AG09309 (cell line): ENCODE measurements at places on chromosomes 11 and 22.

DNA sequence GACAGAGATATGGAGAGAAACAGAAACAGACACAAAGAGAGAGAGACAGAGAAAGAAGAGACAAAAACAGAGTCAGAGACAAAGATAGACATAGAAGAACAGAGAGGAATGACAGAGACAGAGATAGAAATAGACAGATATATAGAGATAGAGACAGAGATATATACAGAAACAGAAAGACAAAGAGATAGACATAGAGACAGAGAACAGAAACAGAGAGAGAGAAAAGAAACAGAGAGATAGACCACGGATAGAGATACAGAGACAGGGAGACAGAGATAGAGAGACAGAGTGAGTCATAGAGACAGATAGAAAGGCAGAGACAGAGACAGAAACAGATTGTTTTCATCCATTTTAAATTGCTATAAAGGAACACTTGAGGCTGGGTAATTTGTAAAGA, 12.3 kb upstream of the MPEG1 start:
- DNase-seq = no peak

DNA sequence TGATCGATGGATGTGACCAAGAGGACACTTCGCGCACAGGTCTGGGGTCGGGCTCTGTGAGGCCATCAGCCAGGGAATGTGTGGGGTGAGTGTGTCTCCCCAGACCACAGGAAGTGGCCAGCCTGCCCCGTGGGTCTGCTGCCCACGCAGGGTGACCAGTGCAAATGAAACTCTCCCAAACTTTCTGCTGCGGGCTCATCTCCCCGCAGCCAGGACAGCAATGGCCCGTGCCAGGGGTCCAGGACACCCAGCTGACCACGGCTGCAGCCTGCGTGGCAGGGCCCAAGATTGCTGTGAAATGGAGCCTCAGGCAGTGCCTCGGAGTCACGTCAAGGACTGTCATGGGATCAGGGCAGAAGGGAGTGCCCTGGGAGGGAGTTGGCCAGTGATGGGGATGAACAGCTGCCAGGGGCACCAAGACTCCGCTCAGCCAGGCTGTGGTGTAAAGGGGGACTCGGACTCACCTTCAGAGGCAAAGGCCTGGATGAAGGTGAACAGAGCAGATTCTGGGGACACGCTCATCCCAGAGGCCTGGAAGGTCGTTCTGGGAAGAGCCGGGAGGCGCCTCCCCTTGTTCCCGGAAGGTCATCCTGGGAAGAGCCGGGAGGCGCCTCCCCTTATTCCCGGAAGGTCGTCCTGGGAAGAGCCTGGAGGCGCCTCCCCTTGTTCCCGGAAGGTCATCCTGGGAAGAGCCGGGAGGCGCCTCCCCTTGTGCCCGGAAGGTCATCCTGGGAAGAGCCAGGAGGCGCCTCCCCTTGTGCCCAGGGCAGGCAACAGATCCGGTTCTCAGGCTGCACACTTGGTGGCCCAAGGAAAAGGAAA, 252.6 kb downstream of the BRD1 start:
- DNase-seq = no peak

- DNase-seq = no peak
These were observed 2.0 kb upstream of the CASTOR1 start for GRCh38 chr22:30291058-30291892.

DNA sequence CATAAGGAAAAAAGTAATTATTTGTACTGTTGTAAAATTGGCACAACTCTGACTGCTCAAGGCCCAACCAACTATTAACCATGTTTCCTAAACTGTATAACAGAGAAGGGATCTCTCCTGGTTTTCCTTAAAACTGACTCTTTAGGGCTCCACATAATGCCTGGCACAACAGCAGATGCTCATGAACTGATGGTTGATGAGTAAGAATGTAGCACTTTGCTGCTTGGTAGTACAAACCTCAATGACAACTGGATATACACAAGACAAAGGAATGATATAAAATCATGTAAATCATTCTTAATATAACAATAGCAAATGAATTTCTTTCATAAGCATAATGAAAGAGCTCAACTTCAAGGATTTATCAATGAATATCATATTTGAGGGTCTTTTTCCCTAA, 11.7 kb downstream of the MSANTD2 start:
- no peak for DNase-seq

- no peak for DNase-seq
These were observed 523.8 kb upstream of the FAT3 start for GRCh38 chr11:91700854-91701253.

DNA sequence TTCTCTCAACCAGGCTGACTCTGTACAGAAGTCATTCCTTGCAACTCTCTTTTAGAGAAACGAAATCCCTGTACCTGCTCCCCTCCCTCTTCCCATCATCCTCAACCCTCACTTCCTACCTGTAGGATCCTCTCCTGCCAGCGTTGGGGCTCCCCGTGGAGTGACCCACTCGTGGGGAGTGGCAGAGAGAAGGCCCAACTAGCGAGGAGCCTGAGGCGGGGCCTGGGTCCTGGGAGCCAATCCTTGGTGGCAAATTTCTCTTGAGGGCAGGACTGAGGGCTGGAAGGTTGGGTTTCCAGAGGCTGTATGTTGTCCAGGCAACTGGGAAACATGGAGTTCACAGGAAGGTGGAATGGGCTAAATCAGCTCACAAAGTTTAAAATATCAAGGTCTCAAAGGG, 10.4 kb downstream of the NHERF4 start:
- DNase-seq = no peak

- no peak for DNase-seq
These were observed 34.4 kb upstream of the SMTN start for GRCh38 chr22:31046539-31047226.

DNA sequence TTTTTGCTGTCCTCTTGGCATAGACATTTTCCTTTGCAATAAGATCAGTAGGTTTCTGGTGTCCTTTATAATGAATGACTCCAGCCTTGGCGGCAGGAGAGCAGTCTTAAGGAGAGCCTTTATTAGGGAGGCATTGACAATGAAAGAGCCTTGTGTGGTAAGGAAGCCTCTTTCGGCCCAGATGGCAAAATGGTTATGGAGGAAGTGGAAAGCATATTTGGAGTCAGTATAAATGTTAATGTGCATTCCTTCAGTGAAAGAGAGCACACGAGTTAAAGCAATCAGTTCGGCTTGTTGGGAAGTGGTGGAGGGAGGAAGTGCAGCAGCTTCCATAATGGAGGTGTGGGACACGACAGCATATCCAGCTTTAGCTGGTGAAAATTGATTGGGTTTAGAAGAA, 18.1 kb upstream of the ANO1 start:
- no peak for DNase-seq

DNA sequence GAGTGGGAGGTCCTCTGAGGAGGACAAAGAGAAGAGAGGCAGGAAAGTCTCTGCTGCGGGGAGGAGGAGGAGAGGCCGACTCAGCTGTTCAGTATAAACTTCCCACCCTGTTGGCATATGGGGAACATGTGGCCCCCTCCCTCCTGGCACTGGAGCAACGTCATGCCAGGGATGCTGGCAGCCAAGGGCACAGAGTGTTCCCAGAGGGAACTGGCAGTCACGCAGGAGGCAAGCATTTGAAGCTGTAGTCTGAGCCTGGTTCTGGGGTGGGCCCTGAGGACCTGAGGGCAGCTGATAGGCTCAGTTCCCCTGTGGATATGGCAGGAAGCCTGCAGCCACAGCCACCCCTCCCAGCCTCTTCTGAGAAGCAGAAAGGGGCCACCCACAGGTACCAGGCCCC, 67.1 kb upstream of the TSPAN18 start:
- DNase-seq = no peak

DNA sequence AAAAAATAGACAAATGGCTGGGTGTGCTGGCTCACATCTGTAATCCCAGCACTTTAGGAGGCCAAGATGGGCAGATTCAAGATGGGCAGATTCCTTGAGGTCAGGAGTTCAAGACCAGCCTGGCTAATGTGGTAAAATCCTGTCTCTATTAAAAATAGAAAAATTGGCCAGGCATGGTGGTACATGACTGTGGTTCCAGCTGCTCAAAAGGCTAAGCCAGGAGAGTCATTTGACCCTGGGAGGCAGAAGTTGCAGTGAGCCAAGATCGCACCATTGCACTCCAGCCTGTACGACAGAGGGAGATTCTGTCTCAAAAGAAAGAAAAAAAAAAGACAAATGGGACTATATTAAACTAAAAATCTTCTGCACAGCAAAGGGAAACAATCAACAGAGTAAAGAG, 55.4 kb downstream of the USP35 start:
- no peak for DNase-seq

DNA sequence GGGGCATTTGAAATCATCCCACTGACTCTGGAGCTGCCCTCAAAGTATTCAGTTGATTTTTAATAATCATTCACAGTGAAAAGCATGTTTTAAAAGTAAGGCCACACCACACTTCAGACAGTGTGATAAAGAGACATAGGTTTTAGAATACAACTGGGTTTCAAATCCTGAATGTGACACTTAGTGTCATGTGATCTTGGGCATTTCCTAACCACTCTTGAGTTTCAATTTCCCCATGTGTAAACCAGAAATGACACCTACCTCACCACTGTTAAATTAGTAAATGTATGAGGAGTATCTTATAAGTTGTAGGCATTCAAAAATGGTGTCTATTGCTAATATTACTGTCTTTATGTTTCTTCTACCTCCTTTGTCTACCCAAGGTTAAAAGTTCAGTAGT, 5.4 kb downstream of the TMEM123 start:
- no peak for DNase-seq

DNA sequence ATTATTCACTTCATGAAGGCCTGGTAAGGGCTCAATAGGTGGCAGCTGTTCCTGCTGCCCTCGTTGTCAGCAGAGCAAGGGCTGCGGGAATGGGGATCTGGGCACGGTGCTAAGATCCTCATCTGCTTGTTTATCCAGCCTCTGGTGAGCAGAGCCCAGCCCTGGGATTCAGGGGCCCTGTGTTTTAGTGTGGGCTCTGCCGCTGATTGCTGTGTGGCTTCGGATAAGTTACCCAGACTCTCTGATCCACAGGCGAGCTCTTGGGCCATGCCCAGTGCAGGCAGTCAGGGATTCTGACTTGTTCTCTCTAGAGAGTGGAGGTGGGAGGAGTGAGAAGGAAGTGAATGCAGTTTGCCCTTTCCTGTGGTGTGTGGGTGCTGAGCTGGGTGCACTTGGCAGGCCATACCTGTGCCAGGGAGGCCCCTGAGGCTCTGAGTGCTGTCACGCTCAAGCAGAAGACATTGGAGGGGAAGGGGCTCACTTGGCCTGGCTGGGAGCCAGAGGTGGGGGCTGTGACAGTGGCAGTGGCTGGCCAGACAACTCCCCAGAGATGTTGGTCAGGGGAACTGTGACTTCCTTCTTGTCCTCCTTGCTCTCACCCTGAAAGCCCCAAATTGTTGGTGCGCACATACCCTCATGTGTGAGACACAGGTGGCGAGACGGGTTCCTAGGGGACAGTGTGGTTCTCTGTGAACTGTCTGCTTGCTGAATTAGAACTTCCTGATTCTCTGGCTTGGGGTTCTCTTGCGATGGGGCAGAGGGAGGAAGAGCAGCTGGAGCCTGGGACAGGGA, 43.7 kb downstream of the CD82 start:
- no peak for DNase-seq

DNA sequence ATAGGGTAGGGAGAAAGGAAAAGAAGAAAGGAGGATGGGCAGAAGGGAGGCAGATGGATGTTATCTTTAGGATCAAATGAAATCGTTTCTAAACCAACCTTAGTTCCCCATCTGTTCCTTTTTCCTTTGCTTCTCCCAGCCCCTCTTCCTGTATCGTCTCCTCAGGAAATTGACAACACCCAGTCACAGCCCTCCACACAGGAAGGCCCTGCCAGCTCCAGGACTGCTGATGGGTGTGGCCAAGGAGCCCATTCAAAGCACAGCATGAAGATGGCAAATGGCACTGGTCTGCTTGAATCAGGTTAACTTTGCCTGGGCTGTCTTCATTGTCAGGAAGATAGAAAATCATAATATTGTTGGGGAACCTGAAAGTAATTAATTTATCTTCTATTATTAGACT, 164.8 kb downstream of the C11orf87 start:
- no peak for DNase-seq

GRCh38 chr11:15969701-15970329, 386.5 kb downstream of the SOX6 start:
- peak; percentile 54 for DNase-seq

DNA sequence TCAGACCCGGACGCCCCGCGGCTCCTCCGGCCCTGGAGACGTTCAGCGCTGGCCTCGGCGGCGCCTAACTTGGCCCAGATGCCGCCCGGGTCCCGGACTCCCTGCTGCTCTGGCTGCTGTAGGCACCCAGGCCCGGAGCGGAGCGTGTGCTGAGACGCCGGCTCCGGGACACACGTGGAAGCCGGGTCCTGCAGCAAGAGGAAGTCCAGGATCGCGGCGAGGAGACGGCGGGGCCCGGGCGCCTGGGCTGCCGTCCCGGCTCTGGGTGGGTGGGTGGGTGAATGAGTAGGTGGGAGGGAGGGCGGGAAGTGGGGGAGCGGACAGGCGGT, 223 bp downstream of the WT1 start:
- DNase-seq = no peak

DNA sequence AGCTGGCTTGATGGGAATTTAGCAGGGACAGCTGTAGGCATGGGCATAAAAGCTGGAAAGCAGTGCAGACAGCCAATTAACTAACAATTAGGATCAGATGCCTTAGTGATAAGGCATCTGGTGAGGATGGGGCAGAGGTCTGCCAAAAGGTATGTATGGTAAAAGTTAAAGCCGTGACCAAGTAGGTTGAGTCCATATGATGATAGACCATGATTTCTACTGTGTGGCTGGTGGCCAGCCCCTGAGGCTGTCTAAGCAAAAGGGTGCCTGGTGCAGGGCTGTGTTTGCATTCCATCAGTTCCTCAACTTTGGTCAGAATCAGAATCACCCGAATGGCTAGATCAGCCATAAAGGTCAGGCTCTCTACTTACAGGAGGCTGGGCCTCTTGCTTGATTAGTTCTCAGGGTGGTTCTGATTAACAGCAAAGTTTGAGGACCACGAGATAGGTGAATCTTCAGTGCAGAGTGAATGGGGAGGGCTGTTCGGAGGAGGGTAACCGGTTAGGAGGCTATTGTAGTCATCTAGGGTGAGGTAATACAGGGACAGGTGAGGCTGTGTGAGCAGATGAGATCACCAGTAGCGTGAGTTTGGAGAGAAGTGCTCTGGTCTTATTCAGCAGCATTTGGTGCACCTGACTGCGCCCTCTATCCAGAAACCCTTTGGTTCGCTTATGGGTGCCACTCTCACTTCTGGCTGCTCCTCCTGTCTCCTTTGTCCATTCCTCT, 27.2 kb downstream of the PPFIBP2 start:
- no peak for DNase-seq

- no peak for DNase-seq
These were observed 65.8 kb upstream of the MYOD1 start for GRCh38 chr11:17653611-17654010.

DNA sequence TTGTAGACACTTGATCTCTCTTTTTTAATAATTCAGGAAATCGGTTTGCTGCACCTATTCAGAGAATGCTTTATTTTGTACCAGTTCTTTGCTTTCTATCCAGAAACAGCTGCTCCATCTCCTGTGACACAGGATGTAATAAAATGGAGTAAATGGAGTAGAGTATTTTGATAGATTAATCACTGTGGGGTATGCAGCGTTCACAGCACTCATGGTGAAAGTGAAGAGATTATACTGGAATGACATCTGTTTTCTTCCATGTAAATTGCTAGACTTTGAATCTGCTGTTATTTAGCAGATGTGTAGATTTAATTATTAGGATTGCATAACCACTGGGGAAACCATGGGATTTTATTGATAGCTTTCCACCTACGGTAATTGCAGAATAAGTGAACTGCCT, 227.3 kb upstream of the ARHGAP42 start:
- no peak for DNase-seq

GRCh38 chr11:59625703-59626102, 10.1 kb upstream of the OSBP start:
- no peak for DNase-seq
